ENCODE measurements at places on chromosomes 6 and 20. TPM values are rescaled to one million over a fixed set of nuclear protein-coding genes. Genes with fewer than 3 reads are reported as not detected.

The C20orf144 gene
- total RNA-seq, result 0.22 TPM

The VSX1 gene
- total RNA-seq, result 131 TPM

The JPH2 gene
- total RNA-seq, result 14.8 TPM

The SLC4A11 gene
- 1.8 TPM for total RNA-seq

The VARS1 gene
- 43.6 TPM for total RNA-seq

The WFDC10B gene
- total RNA-seq, result not detected

The RFX6 gene
- total RNA-seq, result not detected

The UST gene
- total RNA-seq, result 17.5 TPM

The PKIB gene
- total RNA-seq, result 19.4 TPM

The TRAPPC3L gene
- total RNA-seq, result 0.38 TPM

The RNASET2 gene
- total RNA-seq, result 60.4 TPM

The SIRPG gene
- total RNA-seq, result not detected

The TEAD3 gene
- total RNA-seq, result 11.1 TPM

The ATRN gene
- 63.9 TPM for total RNA-seq

The TSBP1 gene
- not detected for total RNA-seq

The KCNK15 gene
- total RNA-seq, result 1.4 TPM

The SIRPB1 gene
- not detected for total RNA-seq

The PNISR gene
- 367 TPM for total RNA-seq

The FAM120B gene
- 54.3 TPM for total RNA-seq

The SCAF8 gene
- 103 TPM for total RNA-seq

The ENPP4 gene
- 18.4 TPM for total RNA-seq

The COL19A1 gene
- 2.3 TPM for total RNA-seq

The PLAGL2 gene
- 9.2 TPM for total RNA-seq

The FOXC1 gene
- total RNA-seq, result 43.8 TPM

The FNDC11 gene
- total RNA-seq, result 1.0 TPM

The SLC2A10 gene
- 24.9 TPM for total RNA-seq

The PRL gene
- total RNA-seq, result 0.99 TPM

The IPCEF1 gene
- 2.1 TPM for total RNA-seq

The PLA2G7 gene
- total RNA-seq, result 1.9 TPM

The C6orf163 gene
- total RNA-seq, result 8.0 TPM

The GSTA3 gene
- not detected for total RNA-seq

The ZSCAN31 gene
- 16.6 TPM for total RNA-seq

The UBD gene
- total RNA-seq, result not detected

The CALHM6 gene
- total RNA-seq, result 2.5 TPM

The ZSCAN12 gene
- total RNA-seq, result 26.1 TPM

The SEMG1 gene
- total RNA-seq, result not detected

The ZC2HC1B gene
- not detected for total RNA-seq

The MRAP2 gene
- 5.9 TPM for total RNA-seq

The SUPT3H gene
- total RNA-seq, result 30.2 TPM

The MUC22 gene
- 0.11 TPM for total RNA-seq

The BTN2A1 gene
- 15.9 TPM for total RNA-seq

The ZNF391 gene
- 4.6 TPM for total RNA-seq

The SMIM28 gene
- not detected for total RNA-seq

The POM121L2 gene
- not detected for total RNA-seq

All from camera-type eye (tissue), 1 donor.